ENCODE measurements at places on chromosomes 6 and 20.

GRCh38 chr20:44314870-44315269 lies 3.9 kb upstream of the FITM2 start:
- no peak for DNase-seq

GRCh38 chr6:110517034-110517433 lies 40.6 kb upstream of the SLC22A16 start:
- DNase-seq: no peak

DNA sequence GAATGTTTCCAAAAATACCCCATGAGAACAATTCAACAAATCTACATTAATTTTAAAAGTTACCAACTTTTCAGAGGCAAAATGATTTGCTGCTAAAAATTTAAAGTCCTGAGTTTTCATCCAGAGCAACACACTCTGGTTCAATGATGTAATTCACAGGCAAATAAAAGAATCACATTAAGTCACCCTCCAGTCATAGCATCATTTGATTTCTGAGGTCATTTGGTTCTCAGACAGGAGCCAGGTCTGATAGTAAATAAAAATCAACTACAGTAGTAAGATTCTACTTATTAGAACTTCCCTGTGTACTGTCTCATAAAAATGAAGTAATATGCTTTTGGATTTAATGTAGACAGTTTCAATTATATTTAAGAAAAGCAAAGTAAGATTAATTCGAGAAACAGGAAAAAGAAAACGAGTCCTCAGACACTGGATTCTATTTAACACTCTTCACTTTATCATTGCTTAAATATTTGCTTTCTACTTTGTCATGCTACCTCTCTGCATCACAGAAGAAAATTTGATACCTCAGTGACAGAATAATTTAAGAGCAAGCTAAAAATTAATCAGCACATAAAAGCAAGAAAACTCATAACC lies 25.8 kb downstream of the MAP7 start:
- DNase-seq: no peak

DNA sequence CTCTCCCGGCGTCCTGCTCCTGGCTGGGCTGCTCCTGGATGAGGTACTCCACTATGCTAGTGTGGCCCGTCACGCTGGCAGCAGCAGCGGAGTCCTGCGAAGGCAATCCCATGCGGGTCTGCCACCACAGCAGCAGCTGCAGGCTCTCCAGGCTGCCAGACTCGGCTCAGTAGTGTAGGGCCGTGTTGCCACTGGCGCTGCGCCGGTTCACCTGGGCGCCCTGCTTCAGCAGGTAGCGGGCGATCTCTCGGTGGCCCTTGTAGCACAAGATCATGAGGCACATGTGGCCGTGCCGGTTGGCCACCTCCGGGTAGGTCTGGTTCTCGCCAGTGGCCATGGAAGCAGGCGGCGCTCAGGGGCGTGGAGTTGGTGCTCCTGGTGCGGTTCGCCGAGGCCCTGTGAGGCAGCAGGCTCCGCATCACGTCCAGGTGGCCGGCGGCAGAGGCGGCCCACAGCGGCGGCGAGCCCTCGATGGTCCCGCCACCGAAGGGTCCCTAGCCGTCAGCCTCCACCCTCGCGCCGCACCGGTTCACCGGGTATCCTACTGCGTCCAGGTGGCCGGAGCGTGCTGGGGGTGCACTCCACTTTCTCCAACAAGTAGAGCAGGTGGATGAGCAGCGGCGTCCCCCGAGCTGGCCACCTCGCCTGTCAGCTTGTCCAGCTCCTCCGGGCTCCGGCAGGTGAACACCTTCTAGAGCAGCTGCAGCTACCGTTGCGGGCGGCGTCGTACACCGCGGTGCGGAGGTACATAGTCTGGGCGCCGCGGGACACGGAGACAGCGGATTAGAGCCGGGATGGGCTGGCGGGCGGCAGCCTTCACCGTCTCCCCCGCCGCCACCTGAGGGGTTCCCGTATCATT lies 19.8 kb downstream of the RFPL4B start:
- DNase-seq: no peak

GRCh38 chr6:53090576-53090975 lies 25.4 kb downstream of the FBXO9 start:
- no peak for DNase-seq

GRCh38 chr6:2749969-2750600 lies 637 bp downstream of the MYLK4 start:
- DNase-seq: peak; percentile 68

GRCh38 chr6:166692723-166693302 lies 65.8 kb upstream of the RPS6KA2 start:
- DNase-seq: no peak

- no peak for DNase-seq
Observed at GRCh38 chr6:153121311-153121710, 9.8 kb downstream of the RGS17 start.
